Jurkat, Clone E6-1 (cell line): ENCODE measurements at places on chromosomes 4 and X.

DNA sequence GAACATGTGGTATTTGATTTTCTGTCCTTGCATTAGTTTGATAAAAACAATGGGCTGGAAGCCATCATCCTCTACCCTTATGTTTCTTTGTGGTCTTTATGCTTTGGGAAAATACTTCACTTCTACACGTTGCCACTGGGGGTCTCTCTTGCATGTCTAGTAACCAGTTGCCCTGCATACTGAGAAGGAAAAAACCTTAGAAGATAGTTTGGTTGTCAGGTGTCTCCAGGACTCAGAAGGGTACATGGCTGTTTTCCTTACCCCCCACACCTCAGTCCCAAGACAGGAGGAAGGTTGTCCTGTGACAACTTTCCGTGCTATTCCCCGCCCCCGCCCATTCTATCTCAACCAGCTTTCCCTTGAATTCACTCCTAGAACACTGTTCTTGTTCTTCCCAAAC is 62.1 kb upstream of the LANCL3 start:
- peak; percentile 0 for DNase-seq

GRCh38 chr4:14743172-14743571 is 259.1 kb upstream of the CPEB2 start:
- no peak for DNase-seq

- no peak for DNase-seq
Measured at GRCh38 chr4:121270389-121270788, 106.3 kb upstream of the TNIP3 start.

DNA sequence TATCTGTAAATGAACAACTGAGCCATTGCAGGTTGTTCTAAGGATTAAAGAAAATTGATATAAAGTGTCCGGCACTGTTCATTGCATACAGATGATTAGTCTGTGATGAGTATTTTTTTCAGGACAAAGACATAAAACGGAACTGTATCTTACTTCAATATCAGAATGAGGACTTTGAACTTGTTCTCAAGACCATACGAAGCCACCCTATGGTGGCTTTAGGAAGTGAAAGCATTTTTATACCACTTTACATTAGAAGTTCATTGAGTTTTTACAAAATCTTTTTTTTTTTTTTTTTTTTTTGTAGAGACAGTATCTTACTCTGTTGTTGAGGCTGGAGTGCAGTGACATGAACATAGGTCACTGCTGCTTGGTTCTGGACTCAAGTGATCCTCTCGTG is 45.2 kb upstream of the TRIM2 start:
- peak; percentile 48 for DNase-seq

DNA sequence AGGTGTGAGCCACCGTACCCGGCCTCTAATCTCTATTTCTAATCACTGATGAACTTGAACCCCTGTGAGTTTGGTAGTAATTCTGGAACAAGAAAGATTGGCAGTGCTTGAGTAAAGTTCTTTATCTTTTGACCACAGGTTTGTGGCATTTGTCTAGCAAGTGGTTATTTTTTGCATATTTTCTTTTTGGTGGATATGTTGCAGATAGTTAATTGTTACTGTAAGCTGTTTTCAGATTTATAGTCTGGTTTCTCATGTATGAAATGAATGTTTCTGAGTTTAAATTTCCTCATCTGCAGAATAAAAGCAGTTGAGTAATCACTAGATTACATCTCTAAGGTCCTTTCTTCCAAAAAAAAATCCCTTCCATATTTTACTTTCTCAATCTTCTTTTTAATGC is 105.2 kb downstream of the GASK1B start:
- DNase-seq = no peak

GRCh38 chr4:78565971-78566372 is 14.4 kb downstream of the ANXA3 start:
- DNase-seq = no peak

DNA sequence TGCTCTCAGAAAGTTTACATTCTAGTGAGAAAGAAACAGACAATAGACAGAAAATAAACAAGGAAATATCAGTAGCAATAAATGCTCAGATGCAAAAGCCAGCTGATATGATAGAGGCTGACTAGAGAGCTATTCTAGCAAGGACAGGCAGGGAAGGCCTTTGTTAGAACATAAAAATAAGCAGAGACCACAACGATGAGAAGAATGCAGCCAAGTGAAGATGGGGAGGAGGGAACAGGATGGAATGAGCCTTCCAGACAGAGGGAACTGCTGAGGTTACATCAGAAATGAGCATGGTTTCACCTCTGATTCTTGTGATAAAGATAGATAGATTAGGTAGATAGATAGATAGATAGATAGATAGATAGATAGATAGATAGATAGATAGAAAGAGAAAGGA is 7.6 kb upstream of the SOWAHB start:
- no peak for DNase-seq

GRCh38 chr4:1250921-1251772 is 2.2 kb upstream of the CTBP1 start:
- no peak for DNase-seq
